Activated CD4-positive, alpha-beta T cell treated with anti-CD3 and anti-CD28 coated beads, Interleukin-2, amount 10 ng/mL, durations not matched to agents 24 days and 14 days (primary cell): ENCODE measurements at places on chromosomes 16 and 17. TPM values are rescaled to one million over a fixed set of nuclear protein-coding genes. Genes with fewer than 3 reads are reported as not detected.

The CDC42EP4 gene
- total RNA-seq: 0.86 and 0.95 TPM in 2 replicates

The CD300LB gene
- total RNA-seq: not detected in 2 replicates

The CES2 gene
- total RNA-seq: 30.6 and 33.6 TPM in 2 replicates

The CRYM gene
- not detected in 2 replicates for total RNA-seq

The CENPV gene
- 52.8 and 53.0 TPM in 2 replicates for total RNA-seq

The TBC1D3B gene
- 8.9 and 9.8 TPM in 2 replicates for total RNA-seq

The FBXW10 gene
- 0.09 TPM in 2 replicates for total RNA-seq

The ZNF423 gene
- total RNA-seq: not detected in 2 replicates

The ZKSCAN2 gene
- 6.3 and 6.8 TPM in 2 replicates for total RNA-seq

The CCL13 gene
- not detected in 2 replicates for total RNA-seq

The PHKB gene
- 23.7 and 27.9 TPM in 2 replicates for total RNA-seq

The GCSH gene
- total RNA-seq: 20.8 and 22.9 TPM in 2 replicates
